ENCODE measurements at places on chromosomes 12 and 14.
A peak's percentile ranks its signal among the peaks of the same experiment; 100 is the strongest.

DNA sequence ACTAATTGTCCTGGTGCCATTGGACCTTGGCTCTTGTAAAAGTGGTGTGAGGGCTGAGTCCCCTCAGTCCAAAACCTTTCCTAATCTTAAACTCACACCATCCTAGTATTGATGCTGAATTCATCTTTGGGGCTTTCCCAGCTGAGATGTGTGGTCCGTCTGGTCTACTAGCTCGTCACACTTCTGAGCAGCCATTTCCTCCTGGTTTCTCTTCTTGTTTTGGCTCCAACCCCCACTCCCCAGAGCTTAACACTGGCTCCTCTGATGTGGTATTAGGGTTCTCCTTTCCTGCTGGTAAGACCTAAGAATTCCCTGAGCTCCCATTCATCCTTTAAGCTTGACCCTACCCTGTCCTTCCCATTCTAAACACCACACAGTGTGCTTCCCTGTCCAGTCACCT, 900.6 kb downstream of the VRK1 start:
- DNase-seq = no peak

DNA sequence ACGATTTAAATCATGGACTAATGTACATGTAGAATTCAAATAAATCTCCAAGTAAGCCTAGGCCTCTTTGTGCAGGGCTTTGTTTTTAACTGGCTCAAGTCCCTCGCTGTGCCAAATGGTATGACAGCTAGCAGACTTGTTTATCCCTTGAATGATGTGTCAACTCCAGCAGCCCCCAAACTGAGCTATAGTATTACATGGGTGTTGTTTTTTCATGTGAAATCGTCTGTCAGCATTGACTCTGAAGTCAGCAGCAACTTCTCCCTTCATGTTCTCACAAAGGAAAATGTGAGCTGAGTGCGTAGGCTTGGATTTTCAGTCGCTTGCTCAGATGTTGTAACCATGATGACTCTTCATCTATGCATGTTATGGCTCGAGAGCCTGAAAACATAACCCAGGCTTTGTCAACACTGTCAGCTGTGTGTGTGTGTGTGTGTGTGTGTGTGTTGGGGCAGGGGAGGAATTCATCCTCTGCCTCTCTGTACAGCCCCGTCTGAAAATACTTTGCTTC, 73.3 kb downstream of the PTHLH start:
- DNase-seq = no peak

GRCh38 chr12:84648425-84648824, 264.2 kb downstream of the SLC6A15 start:
- no peak for DNase-seq

- no peak for DNase-seq
These were observed 33.8 kb downstream of the ZFHX2 start for GRCh38 chr14:23517650-23518326.

- peak; percentile 46 for DNase-seq
These were observed 141.3 kb downstream of the KTN1 start for GRCh38 chr14:55721353-55721752.

- no peak for DNase-seq
These were observed 279.5 kb downstream of the DPF3 start for GRCh38 chr14:72614365-72614764.

DNA sequence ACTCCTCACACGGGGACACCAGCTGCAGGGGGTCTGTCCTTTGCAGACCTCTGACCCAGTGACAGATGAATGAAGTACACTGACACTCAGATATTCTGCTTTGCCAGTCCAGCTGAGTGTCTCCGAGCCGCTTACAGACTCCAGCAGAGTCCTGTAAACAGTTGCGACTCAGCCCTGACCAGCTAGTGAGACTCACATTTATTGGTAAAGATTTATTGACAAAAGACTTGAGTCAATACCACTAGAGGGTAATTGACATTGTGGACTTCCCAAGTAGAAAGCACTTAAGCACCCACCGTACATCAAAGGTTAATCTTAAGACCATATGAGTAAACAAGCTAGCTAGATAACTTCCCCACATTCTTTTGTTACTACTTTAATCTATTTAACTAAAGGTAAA, 9.8 kb upstream of the FKBP4 start:
- no peak for DNase-seq

- DNase-seq = no peak
These were observed 6.9 kb downstream of the C12orf75 start for GRCh38 chr12:105337391-105337790.

DNA sequence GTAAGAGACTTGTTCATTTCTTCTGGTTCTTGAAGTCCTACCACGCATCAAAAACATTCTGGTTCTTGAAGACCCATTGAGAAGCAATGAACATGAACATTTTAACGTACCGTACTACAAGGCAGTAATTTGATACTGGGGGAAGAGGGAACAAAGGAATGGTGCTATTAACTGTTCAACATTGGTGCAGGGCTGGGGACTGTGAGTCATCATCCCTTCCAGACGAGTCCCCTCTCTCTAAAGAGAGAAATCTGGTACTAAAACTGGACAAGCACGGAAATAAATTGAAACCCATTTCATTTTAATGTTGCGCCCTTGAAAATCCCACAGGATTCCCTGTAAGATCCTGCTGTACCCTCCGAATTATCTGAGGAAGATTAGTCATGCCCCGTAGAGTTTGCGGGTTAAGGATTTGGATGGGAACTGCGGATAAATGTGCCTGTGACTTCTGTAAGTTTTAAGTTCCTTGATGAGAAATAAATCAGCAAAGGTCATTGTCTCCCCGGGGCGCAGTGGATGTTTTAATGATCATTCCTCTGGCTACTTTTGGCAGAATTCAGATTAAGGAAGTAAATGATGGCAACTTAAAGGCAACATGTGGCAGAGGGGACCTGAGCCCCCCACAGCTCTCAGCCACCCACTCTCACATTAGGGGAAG, 78.6 kb downstream of the KCNK13 start:
- peak; percentile 61 for DNase-seq

GRCh38 chr14:36996857-36997590, 175.4 kb downstream of the SLC25A21 start:
- no peak for DNase-seq

DNA sequence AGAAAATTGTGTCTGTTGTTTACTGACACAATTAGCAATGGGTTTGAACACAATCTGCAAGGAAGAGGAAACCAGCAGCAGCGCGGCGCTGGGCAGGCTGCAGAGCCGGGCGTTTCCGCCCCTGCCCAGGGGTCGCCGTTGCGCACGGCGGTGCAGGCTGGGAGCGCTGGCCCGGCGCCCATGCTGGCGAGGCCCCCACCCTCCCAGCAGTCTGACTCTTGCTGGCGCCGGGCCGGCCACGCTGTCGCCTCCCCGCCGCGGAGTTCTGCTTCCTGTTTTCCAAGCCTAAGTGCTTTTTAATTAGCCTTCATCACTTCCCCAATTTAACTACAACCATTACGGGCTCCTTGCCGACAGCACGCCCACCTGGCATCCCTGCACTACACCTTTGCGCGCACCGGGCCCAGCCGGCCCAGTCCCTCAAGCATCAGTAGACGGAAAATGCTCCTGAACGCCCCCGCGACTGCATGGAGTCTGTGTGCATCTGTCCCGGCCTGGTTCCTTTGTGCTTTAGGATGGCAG, 212.1 kb downstream of the GXYLT1 start:
- DNase-seq = peak; percentile 91

DNA sequence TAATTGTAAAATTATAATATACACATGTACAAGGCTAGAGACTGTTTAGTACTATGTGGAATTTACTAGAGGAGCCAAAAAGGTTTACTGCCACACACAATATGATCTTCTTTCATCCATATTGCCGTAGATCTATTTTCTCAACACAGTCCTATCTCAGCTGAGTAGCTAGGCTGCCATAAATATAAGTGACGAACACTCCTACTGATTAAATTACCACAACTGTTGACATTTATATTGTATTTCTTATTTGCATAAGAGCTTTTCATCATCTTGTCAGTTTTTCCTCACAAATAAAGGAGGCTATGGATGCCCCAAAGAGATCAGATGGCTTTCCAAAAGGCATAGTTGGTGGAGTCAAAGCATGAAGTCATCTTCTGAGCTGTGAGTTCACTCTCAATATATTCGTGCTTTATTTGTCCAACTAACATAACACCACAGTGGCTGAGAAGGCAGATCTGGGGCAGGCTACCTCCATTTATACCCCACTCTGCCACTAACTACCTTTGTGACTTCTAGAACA, 78.6 kb downstream of the CCDC59 start:
- DNase-seq = no peak

- DNase-seq = no peak
These were observed 940.8 kb downstream of the SLC6A15 start for GRCh38 chr12:83971781-83972180.

GRCh38 chr14:23828616-23829015, 125.0 kb upstream of the DHRS4 start:
- no peak for DNase-seq

GRCh38 chr12:108063192-108063591, 65.9 kb upstream of the WSCD2 start:
- DNase-seq = peak; percentile 57

GRCh38 chr12:68242777-68243176, 10.6 kb downstream of the IL22 start:
- no peak for DNase-seq

DNA sequence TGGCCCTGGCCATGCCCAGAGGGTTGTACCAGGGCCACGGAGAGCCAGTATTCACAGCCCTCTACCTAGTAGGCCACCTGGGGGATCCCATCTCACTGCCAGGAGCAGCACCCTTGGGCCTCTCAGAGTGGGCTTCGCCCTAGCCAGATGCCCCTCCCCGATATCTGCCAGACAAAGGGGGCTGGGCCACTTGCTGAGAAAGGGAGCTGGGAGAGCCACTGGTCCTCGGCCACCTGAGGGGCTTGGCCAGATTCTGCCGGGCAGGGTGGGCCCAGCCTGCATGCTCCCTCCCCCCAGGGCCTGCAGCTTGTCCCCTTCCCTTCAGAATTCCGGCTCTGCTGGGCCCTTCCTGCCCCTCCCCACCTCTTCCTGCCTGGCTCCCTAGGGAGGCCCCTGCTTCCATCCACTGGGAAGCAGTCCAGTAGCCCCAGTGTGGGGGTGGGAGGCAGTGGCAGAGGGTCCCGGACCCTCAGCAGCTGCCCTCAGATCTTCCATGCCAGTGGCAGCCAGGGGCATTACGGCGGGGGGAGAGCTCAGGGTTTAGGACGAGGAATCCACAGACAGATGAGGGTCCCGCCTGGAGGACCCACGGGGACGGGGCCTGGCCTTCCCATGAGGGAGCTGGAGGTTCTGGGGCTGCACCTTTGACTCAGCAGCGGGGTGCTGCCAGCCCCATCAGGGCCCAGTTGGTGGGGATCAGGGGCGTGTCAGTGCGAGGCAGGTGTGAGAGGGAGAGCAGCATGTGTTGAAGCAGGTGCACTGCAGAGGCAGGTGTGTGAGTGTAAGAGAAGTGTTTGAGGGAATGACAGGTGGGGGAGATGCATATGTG, 2.4 kb downstream of the CRIP2 start:
- DNase-seq = peak; percentile 44

DNA sequence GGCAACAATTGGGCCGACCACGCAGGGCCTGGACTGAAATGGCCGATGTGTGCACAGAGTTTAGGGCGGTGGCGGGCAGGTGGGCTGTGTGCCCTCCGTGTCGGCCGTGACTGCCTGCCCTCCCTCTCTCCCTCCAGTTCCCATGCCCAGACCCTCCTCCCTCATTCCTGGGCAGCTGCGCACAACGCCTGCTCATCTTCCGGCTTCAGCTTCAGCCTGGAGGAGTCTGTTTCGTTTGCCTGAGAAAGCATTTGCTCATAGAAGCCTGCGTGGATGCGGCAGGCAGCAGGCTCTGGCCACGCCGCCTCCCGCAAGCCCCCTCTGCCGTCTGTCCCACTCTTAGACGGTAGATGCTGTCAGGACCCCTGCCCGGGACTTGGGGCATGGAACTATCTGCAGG, 47.3 kb upstream of the FZD10 start:
- no peak for DNase-seq
